ENCODE measurements at places on chromosomes 13 and 19.

DNA sequence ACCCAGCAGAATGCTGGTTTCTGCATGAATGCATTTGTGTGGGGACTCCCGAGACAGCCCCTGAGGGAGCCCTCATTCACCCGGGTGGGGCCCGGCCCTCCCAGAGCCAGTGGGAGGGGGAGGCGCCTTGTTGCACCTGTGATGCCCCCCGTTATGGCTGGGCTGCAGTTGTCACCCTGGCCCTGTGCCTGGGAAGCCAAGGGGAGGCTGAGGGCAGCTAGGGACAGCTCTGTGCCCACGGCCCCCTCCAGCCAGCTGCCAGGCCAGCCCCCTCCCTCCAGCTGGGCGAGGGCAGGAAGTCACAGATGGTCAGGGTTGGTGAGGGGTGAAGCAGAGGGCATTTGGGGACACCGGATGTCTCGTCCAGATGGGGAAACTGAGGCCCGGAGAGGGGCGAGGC is 26.1 kb downstream of the NFIC start:
- no peak for DNase-seq

DNA sequence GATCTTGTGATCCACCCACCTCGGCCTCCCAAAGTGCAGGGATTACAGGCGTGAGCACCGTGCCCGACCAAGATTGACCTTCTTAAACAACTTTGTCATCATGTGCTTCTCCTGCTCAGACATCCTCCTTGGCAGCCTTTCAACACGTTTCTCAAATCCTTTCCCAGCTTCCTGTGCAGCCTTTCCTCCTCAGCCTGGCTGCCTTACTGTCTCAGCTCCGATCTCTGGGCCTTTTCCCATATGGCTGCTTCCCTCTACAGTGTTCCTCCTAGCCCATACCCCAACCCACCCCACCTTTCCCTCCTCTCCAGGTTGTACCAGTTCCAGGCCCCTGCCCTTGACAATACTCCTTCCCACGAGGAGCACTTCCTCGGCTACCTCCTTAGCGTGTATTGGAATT is 7.2 kb downstream of the PHF11 start:
- no peak for DNase-seq

DNA sequence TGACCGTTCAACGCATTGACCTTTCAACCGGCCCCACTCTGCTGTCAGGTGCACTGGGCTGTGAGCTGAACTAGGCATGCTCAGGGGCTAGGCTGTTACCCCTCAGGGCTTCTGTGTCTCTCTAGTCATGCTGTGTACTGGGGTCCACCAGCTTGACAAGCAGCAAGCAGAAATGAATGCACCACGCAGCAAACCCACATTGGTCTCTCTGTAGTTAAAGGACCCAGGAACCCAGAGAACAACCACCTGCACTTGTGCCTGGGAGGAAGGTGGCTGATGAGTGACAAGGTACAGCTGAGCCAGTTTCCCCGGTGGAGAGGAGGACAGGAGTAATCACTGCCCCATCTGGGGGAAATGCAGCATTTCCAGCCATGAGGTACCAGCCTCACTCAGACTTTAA is 159.9 kb downstream of the USP12 start:
- DNase-seq = no peak

DNA sequence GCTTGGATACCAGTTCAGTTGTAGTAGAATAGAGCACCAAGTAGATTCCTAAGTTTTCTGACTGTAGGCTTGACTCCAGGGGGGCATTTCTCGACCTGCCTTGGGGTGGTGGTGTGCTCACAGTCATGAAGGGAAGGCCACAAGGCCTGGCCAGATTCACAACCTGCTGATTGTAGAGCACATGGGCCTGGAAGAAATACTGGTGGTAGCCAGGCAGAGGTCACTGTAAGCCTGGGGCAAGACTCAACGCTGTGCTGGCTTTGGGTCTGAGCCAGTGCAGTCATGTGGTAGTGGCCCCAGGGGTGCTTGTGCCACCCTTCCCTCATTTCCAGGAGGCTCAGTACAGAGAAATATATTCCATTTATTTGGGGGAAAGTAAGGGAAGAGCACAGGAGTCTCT is 832.3 kb upstream of the SLC10A2 start:
- no peak for DNase-seq

DNA sequence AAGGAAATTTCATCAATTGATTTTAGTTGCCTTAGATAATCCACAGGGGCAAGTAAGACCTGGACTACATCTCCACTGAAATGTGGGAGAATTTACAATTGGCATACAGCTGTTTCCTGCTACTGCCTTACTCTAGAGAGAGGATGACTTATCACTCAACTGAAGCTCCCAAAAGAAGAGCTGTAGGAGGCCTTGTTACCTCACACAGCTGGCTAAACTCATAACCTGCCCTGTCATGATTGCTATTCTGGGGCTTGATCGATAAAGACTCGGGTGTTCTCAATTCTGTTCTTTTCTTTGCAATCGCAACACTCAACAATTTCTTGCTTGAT is 1396.4 kb downstream of the EFNB2 start:
- DNase-seq = no peak

- DNase-seq = no peak
These were observed 8.1 kb downstream of the SULT2B1 start for GRCh38 chr19:48560095-48560530.

DNA sequence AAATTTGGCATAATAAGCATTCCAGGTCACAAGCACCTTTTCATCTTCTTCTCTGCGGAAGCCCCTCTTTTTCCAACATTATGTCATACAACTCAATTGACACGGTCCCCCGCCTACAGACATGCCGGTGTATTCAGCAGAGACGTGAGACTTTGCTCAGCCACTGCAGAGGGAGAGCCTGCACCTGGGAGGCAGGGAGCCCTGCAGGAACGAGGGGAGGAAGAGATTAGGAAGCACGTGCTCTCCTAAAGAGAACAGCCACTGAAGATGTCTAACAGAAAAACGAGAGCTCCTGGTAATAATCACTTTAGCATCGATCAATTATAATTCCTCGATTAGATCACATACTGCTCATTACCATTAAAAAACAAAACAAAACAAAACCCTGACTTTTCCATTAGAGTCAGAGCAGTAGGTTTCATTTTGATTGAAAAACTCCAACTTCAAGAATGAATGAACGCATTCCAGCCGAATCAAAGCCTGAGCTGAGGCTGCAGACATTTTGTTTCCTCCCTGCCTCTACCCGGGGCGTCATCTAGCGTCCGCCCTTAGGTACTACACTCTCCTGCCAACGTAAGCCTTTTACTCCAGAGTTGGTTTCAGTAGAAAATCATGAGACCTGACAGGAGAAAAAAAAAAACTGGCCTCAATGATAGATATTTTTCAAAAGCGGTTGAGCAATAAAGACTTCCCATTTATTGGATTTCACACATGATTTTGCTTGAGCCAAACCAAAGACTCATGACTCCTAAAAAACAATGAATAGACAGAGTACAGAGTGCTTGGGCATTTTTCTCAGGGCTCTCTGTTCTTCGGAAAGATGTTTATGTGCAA is 194.5 kb downstream of the KATNAL1 start:
- DNase-seq = no peak

- DNase-seq = no peak
These were observed 13.6 kb upstream of the ZNF611 start for GRCh38 chr19:52748336-52748950.

DNA sequence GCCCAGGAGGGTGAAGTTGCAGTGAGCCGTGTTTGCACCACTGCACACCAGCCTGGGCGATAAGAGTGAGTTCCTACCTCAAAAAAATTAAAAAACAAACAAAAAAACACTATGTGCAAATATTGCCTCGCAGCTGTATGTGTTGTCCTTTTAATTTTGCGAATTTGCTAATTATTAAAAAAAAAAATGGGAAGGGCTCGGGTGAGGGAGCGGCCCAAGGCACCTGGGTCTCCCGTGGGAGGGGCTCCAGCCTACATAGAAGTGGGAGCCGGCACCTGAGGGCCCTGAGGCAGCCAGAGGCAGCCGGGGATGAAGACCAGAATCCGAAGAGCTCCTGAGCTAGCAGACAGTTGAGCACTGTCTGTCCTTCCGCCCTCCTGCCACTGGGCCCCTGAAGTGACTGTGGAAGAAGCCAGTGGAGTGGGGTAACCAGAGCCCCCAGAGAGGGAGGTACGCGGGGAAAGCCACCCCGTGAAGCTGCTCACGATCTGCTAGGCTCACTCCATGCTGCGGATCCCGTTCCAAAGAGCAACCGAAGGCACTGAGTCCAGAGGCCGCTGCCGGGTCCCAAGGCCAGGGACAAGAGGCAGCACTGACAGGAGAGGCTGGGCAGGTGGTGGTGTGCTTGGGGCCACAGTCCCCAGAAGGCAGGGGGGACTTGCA is 6.5 kb downstream of the IZUMO4 start:
- DNase-seq = no peak

DNA sequence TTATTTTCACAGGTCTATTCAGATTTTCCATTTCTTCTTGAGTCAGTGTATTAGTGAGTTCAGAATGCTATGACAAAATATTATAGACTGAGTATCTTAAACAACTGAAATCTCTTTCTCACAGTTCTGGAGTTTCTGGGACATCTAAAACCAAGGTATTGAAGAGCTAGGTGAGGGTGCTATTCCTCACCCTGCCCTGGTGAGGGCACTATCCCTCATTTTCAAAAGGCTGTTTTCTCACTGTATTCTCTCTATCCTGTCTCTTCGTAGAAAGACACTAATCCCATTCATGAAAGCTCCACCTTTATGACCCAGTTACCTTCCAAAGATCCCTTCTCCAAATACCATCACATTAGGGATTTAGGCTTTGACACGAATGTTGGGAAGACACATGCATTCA is 1617.1 kb downstream of the PCDH9 start:
- no peak for DNase-seq

GRCh38 chr13:35833608-35834275 is 297.4 kb downstream of the DCLK1 start:
- no peak for DNase-seq

- no peak for DNase-seq
These were observed 9.7 kb upstream of the MEF2B start for GRCh38 chr19:19179548-19180441.

- no peak for DNase-seq
These were observed 59.8 kb upstream of the RFC3 start for GRCh38 chr13:33758113-33758512.

DNA sequence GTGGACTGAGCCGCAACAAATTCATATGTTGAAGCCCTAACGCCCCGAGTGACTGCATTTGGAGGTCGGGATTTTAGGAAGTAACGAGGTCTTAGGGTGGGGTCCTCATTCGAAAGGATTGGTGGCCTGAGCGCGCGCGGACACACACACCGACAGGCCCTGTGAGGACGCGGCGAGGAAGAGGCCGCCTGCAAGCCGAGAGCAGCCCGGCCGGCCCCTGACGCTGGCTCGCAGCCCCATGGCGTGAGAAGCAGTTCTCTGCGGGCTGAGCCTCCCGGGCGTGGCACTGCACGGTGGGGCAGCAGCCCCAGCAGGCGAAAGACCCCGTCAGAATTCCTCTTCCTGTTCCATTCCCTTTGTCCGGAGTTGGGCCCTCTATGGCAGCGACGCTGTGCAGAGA is 131.2 kb downstream of the CRYL1 start:
- no peak for DNase-seq
